ENCODE measurements at places on chromosomes 13 and 19.

GRCh38 chr19:28424077-28424476 is 788.9 kb downstream of the UQCRFS1 start:
- DNase-seq = no peak

DNA sequence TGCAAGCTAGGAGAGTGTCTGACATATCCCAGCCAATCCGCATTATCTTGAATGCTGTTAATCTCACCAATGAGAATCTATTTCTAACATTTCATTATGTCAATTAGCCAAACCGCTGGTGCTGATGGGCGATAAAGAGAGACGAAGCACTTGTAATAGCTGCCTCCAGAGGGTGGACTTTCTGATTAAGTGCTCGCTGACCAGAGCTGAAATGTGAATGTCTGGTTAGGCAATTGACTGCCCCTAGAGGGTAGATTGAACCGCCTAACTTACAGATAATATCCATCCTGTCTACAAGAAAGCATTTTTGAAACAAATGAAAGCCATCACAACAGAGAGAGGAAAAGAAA is 552 bp upstream of the GRWD1 start:
- peak; percentile 87 for DNase-seq

DNA sequence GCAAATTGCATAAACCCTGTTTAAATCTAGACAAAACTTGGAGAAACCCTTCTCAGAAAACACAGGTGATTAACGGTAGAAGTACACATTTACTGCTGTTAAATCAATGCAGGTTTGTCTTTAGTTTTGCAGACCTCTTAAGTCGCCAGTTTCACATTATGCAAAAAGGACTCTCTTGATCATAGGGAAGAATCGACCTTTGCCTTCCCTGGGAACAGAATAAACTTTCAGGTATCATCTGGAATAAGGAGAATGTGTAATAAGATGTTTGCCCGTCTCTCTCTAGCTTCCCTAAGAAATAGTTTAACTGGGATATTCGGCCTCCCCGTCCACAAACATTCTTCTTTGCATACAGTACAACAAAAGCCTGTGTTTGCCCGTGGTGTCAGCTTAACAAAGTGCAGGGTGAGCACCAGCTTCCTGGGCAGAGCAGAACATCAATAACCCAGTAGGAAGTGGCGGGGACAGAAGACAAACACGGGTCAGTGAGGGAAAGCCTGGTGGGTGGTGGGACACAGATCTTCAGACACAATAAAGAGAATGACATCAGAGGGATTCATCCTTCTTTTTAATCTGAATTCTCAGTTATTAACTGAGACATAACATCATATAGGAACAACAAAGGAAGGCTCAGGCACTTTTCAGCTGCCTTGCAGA is 1077.7 kb upstream of the SLC10A2 start:
- DNase-seq = no peak

DNA sequence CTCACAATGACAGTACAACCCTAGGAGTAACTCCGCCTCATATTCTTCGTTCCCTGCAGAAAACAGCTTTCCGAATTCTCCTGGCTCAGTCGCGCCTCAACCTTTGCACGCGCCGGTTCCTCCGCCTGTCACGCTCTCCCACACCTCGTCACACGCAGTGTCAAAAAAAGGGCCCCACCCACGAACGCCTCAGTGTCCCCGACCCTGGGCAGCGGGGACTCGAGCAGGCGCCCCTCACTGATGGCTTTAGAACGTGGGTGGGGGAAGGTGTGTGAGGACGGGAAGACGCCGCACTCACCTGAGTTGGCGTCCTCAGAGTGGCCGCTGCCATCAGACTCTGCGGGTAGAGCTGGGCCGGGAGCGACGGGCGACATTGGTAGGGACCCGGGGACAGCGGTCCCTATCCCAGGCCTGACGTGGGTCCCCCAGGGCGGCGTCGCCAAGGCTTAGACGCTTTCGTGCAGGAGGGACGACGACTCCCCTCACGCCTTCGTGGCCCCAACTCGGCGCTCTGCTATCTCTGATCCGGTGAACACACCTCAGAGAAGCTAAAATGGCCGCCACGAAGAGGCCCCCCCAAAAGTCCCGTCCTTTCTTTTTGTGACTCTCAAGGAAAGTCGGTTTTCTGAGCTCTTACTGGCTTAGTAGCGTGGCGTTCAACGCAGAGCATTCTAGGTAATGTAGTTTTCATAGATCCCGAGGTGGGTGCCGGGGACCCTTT is at the start of gene ZNF154:
TSS of gene ZNF154 (minus strand) at position 564 of the 721 bp plus-strand sequence. CDS start at position 331, 233 bp downstream.
- no peak for DNase-seq

GRCh38 chr13:61192826-61193225 is 222.8 kb downstream of the PCDH20 start:
- no peak for DNase-seq

- no peak for DNase-seq
These were observed 116.7 kb downstream of the COL4A2 start for GRCh38 chr13:110423689-110424302.

- no peak for DNase-seq
These were observed 53.9 kb upstream of the KL start for GRCh38 chr13:32962342-32962741.

GRCh38 chr19:23526302-23526701 is 131.0 kb upstream of the ZNF91 start:
- no peak for DNase-seq

DNA sequence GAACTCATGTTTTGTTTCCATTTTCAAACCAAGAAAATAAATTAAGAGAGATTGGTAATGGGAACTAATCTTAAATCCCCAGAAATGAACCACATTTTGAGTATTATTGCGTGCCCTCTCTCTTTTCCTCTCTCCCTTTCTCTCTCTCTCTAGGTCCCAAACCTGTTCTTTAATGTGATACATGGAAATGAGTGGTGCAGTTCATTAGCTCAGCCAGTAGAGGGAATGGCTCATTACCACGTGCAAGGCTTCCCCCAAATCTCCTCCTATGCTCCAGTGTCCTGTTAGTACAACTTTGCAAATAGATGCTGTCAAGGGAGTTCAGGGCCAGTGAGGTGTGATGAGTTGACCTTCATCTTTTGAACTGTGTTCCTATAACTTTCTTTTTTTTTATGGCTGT is 178.4 kb downstream of the FGF9 start:
- no peak for DNase-seq

- DNase-seq = no peak
These were observed 572.4 kb downstream of the UQCRFS1 start for GRCh38 chr19:28640506-28640905.

DNA sequence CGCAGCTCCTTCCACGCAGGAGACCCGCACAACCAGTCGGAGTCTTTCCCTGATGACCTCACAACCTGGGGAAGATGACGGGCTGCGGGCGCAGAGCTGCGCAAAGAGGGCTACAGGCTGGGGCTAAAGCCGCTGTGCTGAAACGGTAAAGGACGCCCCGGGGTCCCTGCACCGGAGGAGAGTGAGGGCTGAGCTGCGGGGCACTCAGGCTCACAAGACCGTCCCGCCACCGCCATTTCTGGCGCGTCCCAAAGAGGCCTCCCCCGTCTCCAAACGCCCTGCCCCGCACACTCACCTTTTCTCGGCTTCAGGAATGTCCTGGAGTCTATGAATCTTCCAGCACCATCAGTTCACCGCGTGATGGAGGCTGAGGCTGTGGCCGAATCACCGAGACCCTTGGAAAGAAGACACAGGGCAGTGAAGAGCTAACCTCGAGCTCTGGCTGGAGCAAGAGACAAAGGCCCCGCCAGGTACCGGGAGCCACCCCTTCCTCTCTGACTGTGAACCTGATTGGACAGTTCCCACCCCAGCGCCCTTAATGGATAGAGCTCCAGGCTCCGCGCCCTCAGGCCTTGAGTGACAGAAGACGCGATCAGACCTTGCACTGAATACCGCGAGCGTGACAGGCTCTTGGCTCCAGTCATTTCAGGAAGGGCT is 41.8 kb upstream of the ZNF429 start:
- no peak for DNase-seq

DNA sequence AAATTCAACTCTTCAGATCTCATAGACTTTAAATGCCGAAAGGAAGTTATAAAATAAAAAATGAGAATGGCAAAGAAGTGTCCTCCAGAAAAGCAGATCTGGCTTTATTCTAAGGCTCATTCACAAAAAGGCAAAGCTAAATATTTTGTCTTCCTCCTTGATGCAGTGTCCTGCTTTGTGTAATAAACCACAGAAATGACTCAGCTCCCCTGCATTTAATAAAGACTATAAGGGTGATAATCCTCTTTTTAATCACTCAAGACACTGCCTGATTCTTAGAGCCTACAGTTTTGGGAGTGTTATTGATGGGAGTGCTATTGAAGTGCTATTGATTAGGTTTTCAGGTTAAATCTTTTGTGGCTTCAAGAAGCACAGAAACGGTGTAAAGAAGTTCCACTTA is 482.0 kb downstream of the PCDH20 start:
- DNase-seq = no peak

GRCh38 chr13:73598020-73598712 is 536.0 kb downstream of the KLF12 start:
- no peak for DNase-seq

GRCh38 chr13:66751691-66752090 is 478.4 kb downstream of the PCDH9 start:
- DNase-seq = no peak
